Panc1 (cell line): ENCODE measurements at places on chromosomes 3 and 15. TPM values are rescaled to one million over a fixed set of nuclear protein-coding genes. Genes with fewer than 3 reads are reported as not detected.
A peak's percentile ranks its signal among the peaks of the same experiment; 100 is the strongest.

DNA sequence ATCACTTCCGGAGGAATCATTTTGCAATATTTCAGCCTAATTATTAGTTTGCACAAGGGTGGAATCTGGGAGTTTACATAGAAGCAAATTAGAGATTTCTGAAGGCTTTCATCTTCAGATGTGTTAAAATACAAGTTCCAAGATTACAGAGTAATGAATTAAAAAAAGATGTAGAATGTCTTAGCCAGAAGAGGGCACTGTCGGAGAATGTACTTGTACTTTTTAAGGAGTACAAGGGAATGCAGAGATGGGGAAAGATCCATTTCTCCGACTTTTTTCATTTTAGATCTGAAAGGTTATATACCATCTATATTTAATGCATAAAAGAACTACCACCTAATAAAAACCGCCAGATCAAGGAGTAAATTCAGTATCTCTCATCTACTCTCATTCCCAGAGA is 43.1 kb upstream of the WDR5B start:
- DNase-seq: no peak

GRCh38 chr15:38424101-38424552 is 29.8 kb upstream of the FAM98B start:
- DNase-seq: no peak

DNA sequence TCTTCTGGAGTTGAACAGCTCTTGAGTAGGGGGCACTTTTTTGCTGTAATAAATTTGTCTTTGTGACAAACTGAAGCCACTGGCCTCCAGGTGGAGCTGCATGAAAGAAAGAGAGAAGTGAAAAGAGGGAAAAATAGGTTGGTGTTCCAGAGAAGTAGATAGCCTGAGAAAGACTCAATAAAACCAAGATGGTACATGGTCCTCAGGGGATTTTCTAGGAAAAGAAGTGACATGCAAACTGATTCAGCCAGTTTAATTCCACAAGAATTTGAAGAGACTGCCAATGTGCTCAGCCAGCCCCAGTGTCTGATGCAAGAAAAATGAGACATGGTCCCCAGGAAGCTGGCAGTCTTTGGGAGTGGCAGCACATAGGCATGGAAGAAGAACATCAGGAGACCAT is 152.7 kb downstream of the CD47 start:
- DNase-seq: no peak

DNA sequence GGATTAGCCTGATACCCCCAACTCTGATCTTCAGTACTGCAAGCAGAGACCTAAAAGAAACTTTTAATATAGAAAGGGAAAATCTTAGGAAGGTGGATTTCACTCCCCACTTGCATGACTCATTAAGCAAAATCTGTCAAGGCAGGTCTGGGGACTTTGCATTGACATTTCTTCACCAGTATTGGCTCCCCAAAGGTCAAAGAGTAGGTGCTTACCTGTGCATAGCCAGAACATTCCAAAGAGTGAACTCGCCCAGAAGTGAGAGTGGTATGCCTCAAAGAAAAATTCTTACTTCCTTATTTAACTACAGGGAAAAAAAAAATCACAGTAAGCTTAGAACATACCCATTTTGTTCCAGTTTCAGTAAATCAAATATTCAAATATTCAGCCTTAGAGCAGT is 140.9 kb upstream of the TP63 start:
- no peak for DNase-seq

- no peak for DNase-seq
These were observed 9.9 kb downstream of the ITPR1 start for GRCh38 chr3:4503050-4503449.

DNA sequence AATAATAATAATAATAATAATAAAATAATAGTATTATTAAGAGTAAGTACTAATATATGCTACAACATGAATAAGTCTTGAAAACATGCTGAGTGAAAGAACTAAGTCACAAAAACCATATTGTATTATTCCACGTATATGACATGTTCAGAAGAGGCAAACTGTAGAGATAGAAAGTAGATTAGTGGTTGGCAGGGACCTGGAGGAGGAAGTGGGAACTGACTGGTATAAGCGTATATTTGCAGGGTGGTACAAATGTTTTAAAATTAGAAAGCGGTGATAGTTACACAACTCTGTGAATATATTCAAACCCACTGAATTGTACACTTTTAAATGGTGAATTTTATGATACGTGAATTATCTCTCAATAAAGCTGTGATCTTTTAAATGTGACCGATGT is 32.8 kb downstream of the LRRK1 start:
- DNase-seq: no peak

DNA sequence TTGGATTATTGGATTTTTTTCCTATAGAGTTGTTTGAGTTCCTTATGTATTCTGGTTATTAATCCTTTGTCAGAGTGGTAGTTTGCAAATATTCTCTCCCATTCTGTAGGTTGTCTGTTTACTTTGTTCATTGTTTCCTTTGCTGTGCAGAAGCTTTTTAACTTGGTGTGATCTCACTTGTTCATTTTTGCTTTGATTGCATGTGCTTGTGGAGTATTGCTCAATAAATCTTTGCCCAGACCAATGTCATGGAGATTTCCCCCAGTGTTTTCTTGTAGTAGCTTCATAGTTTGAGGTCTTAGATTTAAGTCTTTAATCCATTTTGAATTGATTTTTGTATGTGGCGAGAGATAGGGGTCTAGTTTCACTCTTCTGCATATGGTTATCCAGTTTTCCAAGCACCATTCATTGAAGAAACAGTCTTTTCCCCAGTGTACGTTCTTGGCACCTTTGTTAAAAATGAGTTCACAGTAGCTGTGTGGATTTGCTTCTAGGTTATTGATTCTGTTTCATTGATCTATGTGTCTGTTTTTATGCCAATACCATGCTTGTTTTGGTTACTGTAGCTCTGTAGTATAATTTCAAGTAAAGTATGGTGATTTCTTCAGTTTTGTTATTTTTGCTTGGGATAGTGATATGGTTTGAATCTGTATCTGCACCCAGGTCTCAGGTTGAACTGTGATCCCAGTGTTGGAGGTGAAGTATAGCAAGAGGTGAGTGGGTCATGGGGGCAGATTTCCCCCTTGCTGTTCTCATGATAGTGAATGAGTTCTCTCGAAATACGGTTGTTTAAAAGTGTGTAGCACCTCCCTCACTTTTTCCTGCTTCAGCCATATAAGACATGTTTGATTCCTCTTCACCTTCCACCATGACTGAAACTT is 46.1 kb upstream of the TNFSF10 start:
- no peak for DNase-seq

DNA sequence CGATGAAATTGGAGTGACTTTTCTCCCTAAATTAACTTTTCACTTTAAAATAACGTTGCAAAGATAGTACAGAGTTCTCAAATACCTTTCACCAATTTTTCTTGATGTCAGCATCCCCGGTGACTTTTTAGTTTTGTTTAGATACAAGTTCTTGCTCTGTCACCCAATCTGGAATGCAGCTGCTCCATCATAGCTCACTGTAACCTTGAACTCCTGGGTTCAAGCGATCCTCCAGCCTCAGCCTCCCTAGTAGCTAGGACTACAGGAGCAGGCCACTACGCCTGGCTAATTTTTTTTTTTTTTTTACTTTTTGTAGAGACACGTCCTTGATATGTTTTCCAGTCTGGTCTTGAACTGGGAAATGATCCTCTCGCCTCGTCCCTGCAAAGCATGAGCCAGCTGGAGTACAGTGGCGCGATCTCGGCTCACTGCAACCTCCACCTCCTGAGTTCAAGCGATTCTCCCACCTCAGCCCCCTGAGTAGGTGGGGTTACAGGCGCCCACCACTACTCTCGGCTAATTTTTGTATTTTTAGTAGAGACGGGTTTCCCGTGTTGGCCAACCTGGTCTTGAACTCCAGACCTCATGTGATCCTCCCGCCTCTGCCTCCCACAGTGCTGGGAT is 747 bp downstream of the NSUN3 start:
- DNase-seq: no peak

The DNAJB8 gene
- total RNA-seq: not detected

- no peak for DNase-seq
These were observed 223.6 kb upstream of the PDZRN3 start for GRCh38 chr3:73848173-73848906.

- DNase-seq: no peak
These were observed 382 bp upstream of the COX17 start for GRCh38 chr3:119677641-119677934.

The PPP1R14D gene
- total RNA-seq: 0.64 TPM

The SNX22 gene
- total RNA-seq: 2.3 TPM

DNA sequence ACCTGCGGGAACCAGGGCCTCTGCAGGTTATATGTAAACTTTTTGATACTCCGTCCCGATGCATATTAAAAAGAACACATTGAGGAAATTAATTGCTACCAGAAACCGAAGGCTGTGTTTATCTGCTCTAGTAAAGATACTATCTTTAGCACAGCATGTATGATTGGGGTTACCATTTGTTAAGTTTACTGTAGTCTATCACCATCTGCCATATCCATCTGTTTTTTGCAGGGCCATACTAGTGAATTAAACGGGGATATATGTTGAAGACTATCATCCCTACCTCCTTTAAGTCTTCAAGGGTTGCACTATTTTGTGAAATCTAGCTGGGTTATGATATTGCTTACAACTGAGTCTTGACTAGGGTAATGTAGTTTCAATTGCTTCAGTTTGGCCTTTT is 597.0 kb downstream of the SQOR start:
- no peak for DNase-seq

DNA sequence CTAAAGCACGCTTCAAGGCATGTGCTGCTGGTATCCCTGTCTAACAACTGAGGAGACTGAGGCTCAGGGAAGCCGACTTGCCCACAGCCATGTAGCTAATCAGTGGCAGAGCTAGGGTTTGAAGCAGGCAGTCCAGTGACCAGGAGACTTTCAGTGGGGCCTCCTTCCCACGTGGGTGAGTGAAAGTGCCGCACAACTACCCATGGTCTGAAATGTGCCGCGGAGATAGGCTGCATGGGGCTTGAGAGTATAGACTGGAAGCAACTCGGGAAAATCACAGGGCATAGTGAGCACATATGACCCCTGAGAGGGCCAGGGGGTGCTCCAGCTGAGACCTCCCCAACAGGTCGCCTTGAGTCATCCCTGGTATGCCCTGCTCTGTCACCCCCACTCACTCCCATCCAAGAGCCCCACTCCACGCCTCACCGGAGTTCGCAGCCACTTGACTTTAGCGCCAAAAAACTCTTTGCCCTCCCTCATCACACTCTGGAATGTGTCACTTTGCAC is 19.1 kb downstream of the FAM174B start:
- no peak for DNase-seq

The NAALADL2 gene
- 2.7 TPM for total RNA-seq

GRCh38 chr3:172142051-172142863 is 102.9 kb downstream of the FNDC3B start:
- DNase-seq: peak; percentile 71

DNA sequence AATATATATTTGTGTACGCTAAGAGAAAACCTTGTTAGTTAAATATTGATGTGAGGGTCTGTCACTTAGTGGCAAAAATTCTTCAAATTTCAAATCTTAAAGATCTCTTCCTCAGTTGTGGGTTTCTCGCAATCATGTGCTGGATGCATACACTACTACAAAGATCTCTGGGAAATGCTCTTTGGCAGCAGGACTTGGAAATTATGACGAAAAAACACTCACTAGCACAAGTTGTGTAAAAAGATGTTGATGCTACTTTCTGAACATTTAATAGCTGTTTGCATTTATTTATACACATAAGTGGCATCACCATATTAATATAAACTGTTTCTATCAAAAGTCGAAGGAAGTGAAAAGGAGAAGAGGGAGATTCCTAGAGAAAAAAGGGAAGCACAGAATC is 10.8 kb upstream of the NANOGP8 start:
- DNase-seq: no peak

- no peak for DNase-seq
These were observed 140.4 kb downstream of the SLC9A9 start for GRCh38 chr3:143707848-143708247.

The PLA2G4E gene
- not detected for total RNA-seq

- no peak for DNase-seq
These were observed 11.3 kb upstream of the TMEM115 start for GRCh38 chr3:50370594-50370993.

DNA sequence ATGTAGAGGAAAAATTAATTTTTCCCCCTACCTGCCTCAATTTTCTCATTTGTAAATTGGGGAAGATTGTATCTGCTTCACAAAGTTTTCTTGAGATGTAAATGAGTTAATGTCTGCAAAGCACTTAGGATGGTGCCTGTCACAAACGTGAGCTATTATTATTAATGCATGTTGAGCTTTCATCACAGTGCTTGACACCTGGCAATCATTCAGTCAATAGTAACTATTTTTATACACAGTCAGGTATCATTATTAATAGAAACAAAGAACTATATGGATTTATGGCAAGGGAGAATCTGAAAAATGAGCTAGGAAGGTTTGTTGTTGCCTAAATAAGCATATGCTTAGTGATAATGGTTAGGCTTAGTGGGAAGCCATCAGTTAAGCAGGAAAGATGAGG is 238.2 kb upstream of the GRM7 start:
- no peak for DNase-seq

GRCh38 chr15:43792761-43793476 is 799 bp downstream of the SERF2 start:
- DNase-seq: no peak

The EHD4 gene
- 43.2 TPM for total RNA-seq

DNA sequence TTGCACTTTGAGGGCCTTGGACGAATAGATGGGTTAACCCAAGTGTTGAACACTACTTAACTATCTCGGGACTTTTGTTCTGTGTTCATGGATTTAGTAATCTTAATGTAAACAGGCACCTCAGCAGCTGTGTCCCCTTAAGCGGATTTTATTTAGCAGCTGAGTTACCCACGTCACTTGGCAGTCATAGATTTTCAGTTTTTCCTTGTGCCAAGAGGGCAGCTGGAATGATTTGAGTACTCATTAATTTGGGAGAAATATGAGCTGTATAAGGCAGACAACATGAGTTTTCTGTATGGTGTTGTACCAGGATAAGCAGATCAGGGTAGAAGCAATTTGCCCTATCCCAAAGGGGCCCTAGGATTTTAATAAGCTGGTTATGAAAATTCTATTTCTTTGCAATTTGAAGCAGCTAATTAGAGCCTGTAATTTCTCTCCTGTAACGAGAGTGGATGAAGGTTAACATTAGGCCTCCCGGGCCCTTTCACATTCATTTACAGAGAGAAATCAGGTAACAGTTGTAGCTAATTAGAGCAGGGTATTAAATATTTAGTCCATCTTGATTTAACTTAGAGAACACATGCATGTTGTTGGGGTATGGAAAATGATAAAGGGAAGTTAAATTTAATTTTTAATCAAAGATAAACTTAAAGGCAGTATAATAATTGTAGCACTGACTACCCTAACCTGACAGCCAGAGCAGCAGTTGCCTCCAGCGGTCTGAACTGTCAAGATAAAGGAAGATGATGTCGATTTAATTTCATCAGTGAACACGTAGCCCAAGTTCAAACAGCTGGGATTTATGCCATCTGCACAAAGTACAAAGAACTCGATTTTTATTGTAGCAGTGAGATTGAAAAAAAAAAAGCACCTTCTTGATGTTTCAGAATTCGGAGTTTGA is 194.5 kb downstream of the LRTM1 start:
- no peak for DNase-seq
